ENCODE measurements at places on chromosomes 4 and X.

DNA sequence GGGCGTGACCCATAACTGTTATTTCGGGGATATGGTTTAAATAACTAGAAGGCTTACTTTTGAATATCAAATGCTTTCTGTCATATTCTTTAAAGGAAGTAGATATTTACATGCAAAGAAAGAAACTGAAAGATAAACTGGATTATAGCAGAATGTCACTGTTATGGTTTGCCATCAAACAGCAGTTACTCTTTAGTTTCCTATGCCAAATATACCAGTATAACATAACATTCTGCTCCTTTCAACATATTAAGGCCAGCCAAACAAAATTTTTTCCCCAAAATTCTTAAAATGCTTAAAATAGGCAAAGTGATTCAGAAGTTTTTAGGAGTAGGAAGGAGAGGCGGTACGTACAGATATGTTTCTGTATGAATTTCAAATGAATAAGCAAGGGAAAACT lies 27.0 kb downstream of the KDM6A start:
- no peak for DNase-seq

- DNase-seq, result no peak
Measured at GRCh38 chr4:156620786-156621185, 350.8 kb downstream of the PDGFC start.

DNA sequence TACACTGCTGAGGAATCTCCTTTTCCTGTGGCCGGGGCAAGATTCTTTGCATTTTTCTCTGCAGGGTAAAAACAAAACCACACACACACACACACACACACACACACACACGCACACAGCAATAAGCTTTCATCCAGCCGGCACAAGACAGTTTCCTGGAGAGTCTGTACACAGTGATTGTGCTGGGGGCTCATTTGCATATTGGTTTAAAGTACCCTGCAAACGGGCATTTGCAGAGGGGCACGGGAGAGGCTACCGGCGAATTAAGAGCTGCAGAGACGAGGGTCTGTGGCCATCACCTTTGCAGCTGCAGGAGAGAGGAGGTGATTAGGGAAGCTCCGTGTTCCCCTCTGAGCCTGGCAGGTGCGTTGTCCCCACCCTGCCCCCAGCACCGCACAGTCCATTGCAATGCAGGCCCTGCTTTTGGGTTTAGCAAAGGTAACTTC lies 219.9 kb downstream of the SHOX start:
- DNase-seq, result no peak

GRCh38 chr4:70704215-70704930 lies 16.0 kb downstream of the UTP3 start:
- peak; percentile 17 for DNase-seq

- no peak for DNase-seq
Measured at GRCh38 chr4:159413306-159413943, 310.5 kb downstream of the RAPGEF2 start.

DNA sequence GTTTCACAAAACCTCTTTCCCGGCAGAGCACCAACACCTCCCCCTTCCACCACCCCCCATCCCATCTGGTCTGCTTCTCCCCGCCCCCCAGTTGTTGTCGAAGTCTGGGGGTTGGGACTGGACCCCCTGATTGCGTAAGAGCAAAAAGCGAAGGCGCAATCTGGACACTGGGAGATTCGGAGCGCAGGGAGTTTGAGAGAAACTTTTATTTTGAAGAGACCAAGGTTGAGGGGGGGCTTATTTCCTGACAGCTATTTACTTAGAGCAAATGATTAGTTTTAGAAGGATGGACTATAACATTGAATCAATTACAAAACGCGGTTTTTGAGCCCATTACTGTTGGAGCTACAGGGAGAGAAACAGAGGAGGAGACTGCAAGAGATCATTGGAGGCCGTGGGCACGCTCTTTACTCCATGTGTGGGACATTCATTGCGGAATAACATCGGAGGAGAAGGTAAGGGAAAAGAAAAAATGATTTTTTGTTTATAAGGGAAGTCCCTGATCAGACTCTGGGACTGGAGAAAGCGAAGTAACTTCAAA lies at the start of gene PDGFRA:
Gene PDGFRA, plus strand, starts transcription at position 333 of the 541 bp plus-strand sequence. CDS start 29,476 bp downstream, outside the sequence.
- DNase-seq, result no peak

- no peak for DNase-seq
Measured at GRCh38 chr4:106058921-106059320, 163.7 kb downstream of the NPNT start.

DNA sequence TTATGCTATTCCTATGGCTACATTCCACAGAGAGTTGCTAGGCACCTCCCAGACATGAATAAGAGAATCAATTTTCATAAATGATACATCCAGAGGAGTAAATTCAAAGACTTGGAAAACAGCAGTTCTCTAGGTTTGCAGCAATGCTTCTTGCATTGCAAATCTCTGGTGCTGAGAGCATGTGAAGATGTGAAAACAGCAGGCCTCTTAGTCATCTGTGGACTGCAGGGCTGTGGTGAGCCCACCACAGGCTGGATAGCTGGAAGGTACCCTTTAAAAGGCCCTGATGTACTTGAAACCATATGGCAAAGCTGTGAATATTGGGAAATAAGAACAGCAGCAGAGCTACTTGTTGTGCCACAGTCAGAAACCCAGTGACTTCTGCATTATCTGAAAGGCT lies 2135.9 kb downstream of the ARAP2 start:
- no peak for DNase-seq

- DNase-seq, result no peak
Measured at GRCh38 chrX:68872171-68872570, 43.4 kb downstream of the EFNB1 start.

DNA sequence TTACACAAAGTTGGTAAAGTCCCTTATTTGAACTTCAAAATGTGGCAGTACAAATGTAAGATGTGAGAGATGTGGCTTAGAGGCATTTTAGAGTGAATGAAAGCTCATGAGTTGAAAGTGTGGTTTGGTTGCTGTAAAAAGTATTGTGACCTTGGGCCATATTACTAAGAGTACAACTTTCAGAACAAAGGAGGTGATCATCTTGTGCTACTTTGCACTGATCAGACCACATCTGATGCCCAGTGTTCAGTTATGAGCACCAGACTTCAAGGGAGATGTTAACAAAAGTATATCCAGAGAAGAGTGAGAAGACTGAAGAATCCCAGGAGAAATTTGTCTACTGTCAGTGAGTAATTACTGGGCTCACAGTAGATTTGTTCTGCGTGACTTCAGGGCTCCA lies 30.2 kb downstream of the NLGN3 start:
- no peak for DNase-seq

DNA sequence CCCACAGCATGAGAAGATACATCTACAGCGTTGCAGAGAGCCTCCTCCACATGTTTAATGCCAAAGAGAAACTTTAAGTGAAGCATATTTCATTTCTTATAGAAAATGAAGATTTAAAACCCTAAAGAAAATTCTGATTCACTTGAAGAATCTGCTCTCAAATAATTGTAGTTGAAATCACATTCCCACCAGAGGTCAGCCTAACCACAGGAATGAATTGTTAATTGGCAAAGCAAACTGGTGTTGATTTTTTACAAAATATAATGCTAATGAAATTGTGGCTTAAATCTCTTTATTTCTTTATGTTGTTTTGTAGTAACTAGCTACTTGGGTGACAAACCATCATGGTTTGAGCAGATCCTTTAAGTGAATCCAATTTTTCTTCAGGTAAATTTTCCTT lies 31.1 kb upstream of the WDR17 start:
- DNase-seq, result no peak

DNA sequence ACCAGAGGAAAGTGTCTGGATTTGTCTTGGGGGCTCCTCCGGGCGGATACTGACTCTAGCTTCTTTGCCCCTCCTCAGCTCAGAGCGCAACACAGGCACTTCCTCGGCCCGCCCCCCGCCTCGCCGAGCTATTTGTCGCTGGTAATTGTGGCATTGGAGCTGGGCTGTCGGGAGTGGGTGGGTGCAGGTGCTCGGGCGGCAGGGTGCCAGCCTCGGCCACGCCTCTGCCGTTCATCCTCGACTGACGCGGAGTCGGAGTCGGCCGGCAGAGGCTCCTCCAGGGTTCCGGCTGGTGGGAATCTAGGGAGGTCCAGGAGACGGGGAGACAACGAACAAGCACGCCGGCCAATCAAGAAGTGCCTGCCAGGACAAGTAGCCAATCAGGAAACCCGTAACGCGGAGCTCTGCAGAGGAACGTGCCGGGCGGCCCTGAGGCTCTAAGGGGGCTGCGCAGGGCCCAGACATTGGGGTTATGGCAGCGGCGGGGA lies 3.9 kb upstream of the SYN1 start:
- peak; percentile 50 for DNase-seq

GRCh38 chr4:107978716-107979451 lies 10.8 kb upstream of the HADH start:
- DNase-seq, result peak; percentile 56

DNA sequence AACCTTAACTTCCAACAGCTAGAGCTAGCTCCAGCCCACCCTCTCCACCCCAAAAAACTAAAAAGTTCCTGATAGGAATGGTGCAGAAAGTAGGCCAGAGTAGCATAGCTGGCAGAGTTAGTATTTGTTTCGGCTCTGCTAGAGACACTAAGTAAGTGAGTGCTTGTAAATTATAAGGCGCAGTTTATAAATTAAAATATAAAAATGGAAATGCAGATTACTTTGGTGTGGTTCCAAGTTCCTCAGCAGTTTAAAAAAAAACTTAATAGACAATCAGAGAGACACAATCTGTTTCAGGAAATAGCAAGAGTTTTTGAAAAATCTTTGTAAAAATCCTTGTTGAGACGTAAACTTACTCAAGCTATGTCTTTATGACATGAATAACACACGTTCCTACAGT lies 2.8 kb upstream of the LGI2 start:
- DNase-seq, result no peak

GRCh38 chrX:46549914-46550313 lies 4.7 kb upstream of the ZNF674 start:
- DNase-seq, result no peak

DNA sequence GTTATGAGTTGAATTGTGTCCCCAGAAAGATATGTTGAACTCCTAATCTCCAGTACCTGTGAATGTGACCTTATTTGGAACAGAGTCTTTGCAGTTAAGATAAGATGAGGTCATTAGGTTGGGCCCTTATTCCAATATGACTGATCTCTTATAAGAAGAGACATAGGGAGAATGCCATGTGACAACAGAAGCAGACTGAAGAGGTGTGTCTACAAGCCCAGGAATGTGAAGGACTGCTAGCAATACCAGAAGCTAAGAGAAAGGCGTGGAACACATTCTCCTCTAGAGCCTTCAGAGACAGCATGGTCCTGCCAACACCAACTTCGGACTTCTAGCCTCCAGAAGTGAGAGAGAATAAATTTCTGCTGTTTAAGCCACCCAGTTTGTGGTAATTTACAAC lies 22.5 kb upstream of the USP27X start:
- no peak for DNase-seq

GRCh38 chr4:186740822-186741221 lies 17.2 kb upstream of the FAT1 start:
- DNase-seq, result no peak

All from amygdala (tissue), 56 donors.